Esophagus squamous epithelium (tissue), 5 donors: ENCODE measurements at places on chromosomes 13 and 19.

GRCh38 chr19:45118106-45118505, 25.1 kb downstream of the PPP1R37 start:
- DNase-seq = no peak

DNA sequence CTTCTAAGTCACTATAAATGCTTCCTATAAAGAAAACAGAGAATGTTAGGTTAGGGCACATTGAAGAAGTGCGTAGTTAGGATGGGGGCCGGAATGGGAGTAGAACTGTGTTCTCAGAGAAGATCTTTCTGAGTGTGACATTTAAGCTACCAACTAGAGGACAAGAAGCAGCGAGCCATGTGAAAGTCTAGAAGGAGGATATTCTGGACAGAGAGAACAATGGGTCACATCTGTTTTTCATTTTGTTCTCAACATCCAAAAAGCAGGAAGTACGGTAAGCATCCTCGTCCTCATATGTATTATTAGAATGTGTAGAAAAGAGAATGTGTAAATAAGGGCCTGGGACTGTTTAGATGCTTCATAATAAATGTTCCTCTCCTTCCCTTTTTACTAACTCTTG, 44.5 kb upstream of the PARP4 start:
- DNase-seq = no peak

- no peak for DNase-seq
Measured at GRCh38 chr13:28558567-28558966, 63.6 kb upstream of the FLT1 start.

- no peak for DNase-seq
Measured at GRCh38 chr19:19540715-19541515, 2.9 kb downstream of the CILP2 start.

DNA sequence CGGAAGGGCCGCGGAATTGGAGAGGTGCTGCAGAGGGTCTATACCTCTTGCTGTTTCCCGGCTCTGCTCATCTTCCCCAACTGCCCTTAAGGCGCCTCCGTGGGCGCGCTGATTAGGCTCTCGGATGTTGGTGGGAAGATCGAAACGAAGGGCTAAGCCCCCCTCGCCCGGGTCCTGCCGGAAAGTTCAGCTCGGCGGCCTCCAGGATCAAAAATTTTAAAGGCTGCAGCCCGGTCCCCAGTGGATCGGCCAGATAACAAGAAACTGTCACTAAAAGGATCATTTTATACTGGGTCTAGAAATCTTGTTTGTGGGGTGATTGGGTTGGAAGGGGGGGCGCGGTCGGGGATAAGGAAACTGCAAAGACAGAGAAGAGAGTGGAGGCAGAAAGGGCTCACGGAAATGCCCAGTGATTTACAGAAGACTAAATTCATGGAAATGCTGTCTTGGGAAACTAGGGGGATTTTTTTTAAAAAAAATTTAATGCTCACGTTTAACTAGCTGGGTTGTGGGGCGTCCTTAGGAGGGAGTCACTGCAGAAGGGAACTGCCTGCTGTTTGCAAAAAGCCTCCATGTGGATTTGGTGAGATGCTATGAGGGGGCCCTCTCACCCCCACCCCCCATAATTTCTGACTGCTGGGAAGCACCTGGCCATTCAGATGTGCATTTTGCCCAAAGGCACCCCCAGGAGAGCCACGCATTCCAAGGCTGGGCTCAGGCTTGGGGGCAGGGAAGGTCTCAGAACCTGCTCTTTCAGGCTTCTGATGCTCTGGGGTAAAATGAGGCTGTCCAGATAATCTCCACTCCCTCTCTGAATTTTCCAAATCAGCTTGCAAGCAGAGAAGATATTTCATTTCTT, 7.7 kb downstream of the CDX2 start:
- no peak for DNase-seq

DNA sequence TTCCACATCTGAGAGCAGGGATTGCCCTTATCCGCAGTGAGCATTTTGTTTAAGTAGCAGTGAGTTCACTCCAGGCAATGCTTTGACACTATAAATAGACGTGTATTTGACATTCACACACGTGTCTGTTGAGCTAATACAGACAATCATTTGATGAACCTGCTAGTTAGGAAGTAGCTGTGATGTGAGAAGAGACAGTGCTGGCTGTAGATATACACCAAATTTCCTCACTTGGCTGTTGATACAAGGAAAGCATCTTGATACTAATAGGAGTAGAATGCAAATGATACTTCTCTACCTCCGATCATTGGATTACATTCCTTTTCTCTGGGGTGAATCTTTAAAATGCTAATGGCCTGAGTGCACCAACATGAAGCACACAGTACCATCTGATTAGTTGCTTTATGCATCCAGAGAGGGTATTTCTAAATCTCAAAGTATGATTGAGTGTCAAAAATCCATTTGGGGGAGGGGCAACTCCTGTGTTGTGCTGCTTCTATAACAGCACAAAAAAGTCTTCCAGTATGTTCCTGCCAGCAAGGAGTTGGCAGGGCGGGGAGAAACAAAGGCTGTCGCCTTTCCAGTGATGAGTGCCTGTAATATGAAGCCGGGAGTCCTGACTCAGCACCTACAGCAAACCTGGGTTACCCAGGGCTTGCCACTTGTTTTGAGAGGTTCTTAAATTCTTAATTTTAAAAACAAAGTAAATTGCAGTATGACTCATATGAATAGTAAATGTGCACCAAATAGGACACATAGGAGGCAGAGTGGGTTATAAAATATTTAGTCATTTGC, 7.0 kb downstream of the CUL4A start:
- no peak for DNase-seq

DNA sequence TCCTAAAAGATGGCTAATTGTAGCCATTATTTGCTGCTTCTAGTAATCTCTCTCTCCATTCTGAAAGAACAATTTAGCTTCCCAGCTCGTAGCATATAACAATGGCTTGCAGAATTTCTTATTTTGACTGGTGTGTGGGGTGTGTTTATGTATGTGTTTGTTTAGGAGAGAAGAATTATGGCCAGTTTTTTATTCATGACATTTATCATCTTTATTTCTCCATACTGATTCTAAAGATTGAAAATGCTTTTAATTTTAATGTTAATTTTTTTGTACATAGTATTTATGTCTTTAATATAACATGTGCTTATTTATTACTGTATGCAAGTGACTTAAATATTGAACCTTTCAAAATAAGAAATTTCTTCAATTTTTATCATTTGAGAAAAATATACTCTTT, 115.8 kb upstream of the TMTC4 start:
- DNase-seq = no peak

GRCh38 chr13:83773961-83774360, 108.3 kb downstream of the SLITRK1 start:
- no peak for DNase-seq

GRCh38 chr13:27619728-27620376, 477 bp downstream of the LNX2 start:
- DNase-seq = no peak

GRCh38 chr13:112952759-112953551, 16.1 kb upstream of the MCF2L start:
- no peak for DNase-seq

- no peak for DNase-seq
Measured at GRCh38 chr13:31081316-31081715, 80.4 kb downstream of the HSPH1 start.

DNA sequence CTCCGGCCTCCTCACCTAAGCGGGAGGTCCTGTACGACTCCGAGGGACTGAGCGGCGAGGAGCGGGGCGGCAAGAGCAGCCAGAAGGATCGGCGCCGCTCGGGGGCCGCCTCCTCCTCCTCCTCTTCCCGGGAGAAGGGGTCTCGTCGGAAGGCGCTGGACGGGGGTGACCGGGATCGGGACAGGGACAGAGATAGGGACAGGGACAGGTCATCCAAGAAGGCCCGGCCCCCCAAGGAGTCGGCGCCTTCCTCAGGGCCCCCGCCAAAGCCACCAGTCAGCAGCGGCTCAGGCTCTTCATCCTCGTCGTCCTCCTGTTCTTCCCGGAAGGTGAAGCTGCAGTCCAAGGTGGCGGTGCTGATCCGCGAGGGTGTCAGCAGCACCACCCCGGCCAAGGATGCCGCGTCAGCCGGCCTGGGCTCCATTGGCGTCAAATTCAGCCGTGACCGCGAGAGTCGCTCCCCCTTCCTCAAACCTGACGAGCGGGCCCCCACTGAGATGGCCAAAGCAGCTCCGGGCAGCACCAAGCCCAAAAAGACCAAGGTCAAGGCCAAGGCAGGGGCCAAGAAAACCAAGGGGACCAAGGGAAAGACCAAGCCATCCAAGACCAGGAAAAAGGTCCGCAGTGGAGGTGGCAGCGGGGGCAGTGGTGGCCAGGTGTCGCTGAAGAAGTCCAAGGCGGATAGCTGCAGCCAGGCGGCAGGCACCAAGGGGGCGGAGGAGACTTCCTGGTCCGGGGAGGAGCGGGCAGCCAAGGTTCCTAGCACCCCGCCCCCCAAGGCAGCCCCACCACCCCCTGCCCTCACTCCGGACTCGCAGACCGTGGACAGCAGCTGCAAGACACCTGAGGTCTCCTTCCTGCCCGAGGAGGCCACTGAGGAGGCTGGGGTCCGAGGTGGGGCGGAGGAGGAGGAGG, 10.8 kb downstream of the SCAF1 start:
- DNase-seq = no peak

DNA sequence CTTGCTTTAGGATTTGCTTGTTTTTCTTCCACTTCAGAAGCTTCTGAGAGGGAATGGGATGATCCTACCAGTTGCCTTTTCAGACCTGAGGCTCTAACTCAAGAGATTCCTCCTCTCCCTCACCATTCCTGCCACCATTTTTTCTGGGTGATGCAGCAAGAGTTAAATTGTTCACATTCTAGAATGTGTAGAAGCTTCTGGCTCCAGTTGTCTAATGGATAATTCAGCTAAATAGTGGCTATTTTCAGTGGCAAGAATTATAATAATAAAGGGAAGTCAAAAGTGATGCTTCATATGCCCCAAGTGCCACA, 20.9 kb downstream of the BBC3 start:
- DNase-seq = no peak

DNA sequence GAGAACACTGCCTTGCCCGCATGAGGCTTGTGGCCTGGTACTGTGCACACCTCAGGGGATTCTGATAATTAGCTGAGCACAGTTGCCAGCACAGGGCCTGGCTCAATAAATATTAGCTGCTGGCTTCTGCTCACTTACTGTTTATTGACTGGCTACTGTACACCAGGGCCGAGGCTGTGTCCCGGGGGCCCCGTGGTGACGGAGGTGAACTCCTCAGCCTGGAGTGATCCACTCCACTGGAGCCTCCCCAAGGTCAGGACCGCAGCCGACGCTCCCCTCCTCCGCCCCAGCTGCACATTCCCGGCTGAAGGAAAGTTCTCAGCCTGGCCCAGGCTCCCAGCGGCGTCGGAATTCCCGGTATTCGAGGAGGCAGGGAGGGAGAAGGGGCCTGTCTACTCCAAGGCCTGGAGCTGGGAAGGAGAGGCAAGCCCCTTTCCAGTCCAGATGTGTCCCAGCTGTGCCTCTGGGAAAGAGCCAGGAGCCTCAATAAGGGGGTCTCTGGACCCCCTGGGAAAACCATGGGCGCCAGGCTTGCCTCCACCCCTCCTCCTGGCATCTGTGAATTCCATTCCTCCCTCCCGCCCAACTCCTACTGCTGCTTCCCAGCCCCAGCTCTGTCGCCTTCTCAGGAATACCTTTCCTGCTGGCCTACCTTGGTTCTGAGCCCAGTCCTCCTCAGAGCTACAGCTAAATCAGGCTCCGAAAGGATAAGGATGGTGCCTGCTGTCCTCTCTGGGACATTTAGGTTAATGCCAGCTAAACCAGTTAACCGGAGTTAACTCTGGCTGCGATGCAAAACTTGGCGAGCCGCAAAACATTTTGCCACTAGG, 7.3 kb downstream of the RPS16 start:
- no peak for DNase-seq

DNA sequence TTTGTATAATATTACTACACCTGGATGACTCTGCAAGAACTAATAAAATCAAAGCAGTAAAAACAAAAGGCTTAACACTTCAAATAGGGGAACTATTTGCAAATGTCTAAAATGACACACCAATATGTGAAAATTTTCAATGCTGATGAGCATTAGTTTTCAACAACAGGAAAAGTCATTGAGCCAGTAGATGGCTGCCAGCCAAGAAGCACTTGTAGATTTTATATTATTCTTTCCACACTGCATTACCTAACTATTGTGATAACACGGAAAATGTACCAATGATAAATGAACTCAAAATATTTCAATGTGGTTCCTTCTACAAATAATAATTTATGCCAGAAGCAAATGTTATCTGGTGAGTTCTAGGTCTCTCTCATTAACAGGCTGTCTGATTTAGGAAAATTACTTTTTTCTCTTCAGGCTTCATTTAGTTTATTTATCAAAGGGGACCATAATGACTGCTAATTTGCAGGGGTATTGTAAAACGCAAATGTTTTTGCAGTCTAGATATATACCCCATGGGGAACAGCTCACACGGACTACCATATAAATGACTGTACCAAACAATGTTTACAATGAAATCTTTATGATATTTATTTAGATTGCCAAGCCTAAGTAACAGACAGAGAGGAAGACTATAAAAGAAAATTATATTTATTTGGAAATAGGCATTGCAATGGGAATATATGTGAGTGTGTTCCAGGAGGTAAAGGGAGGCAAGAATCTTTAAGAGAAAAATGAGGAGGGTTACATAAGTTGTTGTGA, 407.8 kb downstream of the LIG4 start:
- no peak for DNase-seq

DNA sequence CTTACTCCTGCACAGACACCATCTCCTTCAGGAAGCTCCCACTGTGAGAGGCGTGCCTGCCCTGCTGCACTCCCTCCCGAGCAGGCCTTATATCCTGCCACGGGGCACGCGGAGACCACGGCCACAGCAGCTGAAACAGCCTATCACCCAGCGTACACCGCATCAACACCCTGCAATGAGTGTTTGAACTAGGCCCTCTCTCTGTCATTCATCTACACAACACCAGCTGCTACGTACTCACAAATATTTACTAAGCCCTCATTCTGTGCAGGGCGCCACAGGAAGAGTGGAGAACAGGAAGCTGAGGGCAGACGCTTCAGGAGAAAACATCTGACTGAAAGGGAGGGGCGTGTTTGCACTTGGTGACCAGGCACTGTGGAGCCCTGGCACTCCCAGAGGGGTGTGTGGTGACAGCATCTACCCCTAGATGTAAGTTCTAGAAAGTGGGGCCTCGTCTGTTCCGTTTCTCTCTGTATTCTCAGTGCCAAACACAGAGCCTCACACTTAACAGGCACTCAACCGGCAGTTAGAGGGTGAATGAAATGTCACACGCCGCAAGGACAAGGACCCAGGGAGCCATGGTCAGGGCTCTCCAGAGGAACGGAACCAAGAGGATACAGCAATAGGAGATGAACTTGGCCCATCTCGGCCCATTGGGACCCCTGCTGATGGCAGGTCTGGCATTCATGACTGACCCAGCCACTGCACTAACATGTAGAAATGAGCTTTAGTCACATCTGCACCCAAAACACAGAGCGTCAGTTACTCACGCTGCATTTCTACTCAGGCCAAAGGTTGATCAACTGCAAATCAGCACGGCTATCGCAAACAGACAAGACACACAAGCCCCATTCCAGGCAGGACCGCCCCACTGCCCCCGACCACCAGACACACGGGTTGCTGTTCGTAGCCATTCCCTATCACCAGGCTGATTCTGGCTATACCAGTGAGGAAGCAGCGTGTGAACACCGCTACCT, 15.7 kb downstream of the RANBP3 start:
- DNase-seq = no peak
